Lower leg skin (tissue), 4 donors: ENCODE measurements at places on chromosomes 7 and 10. TPM values are rescaled to one million over a fixed set of nuclear protein-coding genes. Genes with fewer than 3 reads are reported as not detected.
A peak's percentile ranks its signal among the peaks of the same experiment; 100 is the strongest.

DNA sequence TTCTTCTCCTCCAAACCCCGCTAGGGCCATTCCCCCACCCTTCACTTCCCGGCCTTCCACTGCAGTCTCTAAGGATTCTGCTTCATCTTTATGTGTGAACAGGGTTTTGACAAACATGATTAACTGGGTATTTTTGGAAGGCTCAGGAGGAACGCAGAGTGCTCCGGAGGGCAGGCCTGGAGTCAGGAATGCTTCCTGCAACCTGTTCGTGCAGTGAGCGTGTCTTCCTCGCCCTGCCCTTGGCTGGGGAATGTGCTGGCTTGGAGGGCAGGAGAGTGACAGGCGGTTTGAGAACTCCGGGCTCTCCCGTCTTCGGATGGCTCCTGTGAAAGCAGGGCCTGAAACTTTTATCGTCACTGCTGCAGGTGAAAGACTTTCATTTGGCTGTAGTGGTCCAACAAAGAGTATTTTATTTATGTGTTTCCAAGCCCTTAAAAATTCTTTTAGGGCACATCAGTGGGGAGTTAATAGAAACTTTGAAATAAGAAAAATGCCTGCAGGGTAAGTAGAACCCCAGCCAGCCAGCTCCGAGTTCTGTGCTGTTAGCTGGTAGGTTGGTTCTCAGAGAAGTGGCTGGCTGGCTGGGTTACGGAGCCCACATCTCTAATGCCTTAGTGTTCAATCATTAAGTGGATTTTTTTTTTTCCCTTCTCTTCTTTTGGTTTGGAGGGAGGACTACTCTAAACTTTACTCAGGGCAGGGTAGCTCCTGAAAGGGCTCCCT, 51.0 kb downstream of the TCF7L2 start:
- peak; percentile 40 for DNase-seq

DNA sequence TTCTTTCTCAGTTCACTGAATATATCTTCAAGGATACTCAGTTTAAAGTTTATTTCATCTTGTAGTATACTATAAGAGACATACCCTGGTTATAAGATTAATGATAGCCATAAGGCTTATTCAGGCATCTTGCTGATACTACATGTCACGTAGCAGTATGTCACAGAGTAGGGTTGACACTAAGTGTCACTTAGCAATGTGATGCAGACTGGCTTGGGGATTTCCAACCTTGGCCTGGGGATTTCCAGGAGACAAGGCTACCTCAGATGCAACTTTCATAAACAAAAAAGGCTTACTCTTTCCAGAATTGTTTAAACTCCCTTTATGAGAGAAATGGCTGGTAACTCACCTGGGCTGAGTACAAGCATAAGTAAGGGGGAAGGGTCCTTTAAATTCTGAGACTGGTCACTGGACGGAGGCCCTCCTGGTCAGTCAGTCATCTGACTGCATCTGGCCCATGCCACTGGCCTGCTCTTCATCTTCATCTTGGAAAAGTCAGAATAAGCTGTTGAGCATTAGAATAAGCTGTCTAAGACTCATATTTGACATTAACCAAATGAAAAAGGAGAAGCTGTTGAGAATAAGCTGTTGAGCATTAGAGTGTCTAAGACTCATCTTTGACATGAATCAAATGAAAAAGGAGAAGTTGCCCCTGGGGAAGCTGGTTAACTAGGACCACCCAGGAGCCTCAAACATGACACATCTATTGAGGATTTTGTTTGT, 9.5 kb downstream of the SLC13A1 start:
- DNase-seq: no peak

DNA sequence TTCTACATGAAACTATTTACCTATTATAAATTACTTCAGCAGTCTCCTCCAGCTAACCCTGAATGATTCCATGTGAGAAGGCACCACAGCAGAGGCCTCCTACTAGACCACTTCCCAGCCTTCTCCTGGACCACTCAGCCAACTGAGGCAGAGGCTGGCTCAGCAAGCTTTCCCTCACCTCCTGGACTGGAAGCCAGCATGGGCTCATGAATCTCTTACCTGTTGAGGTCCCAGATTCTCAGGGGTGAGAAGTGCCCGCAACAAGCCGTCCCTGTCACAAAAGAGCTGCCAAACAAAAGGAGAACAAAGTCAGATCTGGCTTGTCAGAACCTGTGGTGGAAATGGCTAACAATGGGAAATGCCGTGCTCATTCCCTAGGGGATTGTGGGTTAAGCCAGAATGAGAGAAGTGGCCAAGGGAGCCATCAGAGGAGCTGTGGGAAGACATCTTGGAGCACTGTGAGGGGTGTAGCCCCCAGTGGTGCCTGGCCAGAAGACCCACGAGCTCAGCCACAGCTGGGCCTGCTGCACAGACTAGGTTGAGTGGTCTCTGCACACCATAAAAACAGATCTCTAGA, 36.5 kb downstream of the DPCD start:
- no peak for DNase-seq

GRCh38 chr10:112213098-112213823, 29.7 kb upstream of the GPAM start:
- DNase-seq: no peak

DNA sequence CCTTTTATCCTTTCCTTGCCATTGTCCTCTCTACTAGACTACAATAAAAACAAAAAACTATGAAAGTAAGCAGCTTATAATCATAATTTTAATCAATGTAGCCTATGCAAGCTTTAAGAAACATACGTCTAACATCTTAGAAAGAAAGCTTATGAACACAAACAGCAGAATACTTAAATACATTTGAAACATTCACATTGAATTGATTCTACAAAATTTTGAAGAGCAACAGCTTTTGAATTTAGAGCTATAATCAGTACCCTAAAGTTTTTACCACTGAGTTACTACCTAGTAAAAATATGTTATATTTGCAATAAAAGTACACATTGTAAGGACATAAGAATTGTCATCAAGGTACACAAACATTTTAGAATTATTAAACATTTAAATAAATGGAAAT, 7.2 kb downstream of the MEOX2 start:
- DNase-seq: no peak

GRCh38 chr7:45087301-45088145, 1.2 kb downstream of the NACAD start:
- DNase-seq: no peak

- DNase-seq: no peak
These were observed 288.3 kb downstream of the ADARB2 start for GRCh38 chr10:1449021-1449420.

- no peak for DNase-seq
These were observed 8.9 kb upstream of the PHYHIPL start for GRCh38 chr10:59167512-59167911.

DNA sequence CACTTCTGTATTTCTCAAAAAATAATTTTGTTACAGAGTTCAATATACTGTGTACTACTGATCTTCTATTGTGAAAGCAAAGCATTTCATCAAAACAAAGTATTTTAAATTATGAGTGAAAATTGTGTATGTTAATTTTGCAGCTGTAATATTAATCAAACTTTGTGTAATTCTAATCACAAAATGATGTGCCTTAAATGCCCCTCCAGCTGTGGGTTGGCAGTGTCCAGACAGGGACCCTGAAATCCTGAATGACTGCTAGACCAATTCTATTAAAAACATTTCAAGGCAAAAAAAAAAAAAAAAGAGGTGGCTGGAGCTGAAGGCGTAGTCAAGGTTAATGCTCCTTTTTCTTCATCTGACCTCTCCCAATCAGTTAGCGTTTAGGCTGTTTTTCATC, 36.2 kb downstream of the SCD start:
- no peak for DNase-seq

DNA sequence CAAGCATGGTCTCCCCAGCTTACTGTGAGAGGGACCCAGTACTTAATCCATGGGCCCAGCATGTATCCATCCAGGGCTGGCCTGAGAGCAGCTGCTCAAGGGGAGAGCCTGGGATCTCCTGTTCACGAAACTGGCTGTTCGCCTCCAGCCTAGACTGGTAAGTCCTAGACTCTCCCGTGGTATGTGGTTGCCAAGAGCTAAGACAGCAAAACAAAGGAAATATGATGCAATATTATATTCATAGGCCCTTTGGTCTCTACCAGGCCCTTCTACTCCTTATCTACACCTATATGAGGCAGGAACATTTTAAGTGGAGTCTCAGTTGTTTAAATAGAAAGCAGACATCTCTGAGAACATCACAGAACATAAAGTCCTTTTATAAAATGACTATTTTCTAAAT, 28.9 kb upstream of the STK17A start:
- no peak for DNase-seq

- no peak for DNase-seq
These were observed 4.1 kb downstream of the LAMB1 start for GRCh38 chr7:107998660-107999480.

DNA sequence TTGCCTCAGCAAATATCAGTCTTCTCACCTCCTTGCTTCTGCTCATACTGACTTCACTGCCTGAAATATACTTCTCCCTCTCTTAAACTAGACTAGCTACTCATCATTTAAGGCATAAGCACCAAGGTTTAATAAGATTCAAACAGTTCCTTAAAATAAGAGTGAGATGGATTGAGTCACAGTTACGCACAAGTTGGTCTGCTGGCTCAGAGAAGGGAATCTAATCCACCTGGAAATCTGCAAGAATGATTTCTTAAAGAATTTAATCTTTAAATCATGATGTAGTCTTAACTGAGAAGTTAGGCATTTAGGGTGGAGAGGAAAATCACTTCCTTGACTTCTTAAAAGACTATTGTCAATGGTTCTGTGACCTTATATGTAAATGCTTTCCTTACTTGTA, 56.2 kb upstream of the TMEM140 start:
- no peak for DNase-seq

The TMEM270 gene
- not detected for total RNA-seq

The OR2F2 gene
- not detected for total RNA-seq

The CALCR gene
- not detected for total RNA-seq
